ENCODE measurements at places on chromosomes 6 and 20.

DNA sequence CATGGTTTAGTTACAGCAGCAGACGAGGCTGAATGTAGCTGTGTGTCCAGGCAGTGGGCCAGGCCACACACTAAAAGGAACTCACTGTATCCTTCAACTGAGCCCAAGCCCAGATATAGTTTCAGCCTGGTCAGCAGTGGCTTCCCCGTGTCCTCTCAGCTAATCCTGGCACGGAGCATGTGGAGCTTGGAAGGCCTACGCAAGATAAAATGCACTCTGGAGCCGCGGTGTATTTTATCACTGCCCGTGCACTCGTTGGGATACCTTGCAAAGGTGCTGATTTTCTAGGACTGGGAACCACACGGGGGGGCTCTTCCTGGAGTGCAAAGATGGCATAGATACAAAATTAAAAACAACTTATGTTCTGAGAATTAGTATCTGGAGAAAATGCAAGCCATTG lies 48.4 kb upstream of the IYD start:
- no peak for DNase-seq

- DNase-seq = no peak
Observed at GRCh38 chr20:32986331-32986966, 17.8 kb downstream of the SUN5 start.

DNA sequence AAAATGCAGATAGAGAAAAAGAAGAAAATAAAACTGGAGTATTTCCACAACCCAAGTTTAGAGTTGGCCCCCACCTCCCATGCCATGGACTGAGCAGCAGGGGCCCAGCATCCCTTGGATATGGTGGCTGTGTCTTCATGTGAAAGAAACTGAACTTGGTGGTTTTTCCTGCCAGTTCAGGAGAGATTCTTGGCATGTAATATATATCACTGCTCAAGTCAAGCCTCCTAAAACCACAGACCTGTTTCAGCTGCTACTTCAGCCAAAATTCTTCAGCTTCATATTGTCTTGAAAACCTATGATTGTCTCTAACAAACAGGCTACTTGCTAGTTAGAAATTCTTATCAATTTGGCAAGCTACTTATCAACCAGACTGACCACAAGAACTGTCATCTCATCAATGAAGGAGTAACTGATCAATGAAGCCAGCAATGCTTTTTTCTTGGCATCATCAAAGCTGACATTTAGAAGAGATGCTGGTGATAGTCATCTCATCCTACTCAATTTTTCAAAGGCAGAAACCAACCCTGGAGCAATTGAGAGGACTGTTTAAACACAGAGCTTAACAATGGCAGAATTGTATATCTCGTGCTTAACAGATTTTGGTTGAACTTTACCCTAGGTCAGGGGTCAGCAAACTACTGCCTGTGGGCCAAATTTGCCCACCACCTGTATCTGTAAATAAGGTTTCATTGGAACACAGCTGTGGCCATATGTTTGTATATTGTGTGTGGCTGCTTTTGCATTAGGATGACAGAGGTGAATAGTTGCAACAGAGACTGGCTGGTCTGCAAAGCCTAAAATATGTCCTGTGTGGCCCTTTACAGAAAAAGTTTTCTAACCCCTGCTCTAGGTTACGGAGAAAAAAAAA lies 10.4 kb upstream of the NOL7 start:
- no peak for DNase-seq

GRCh38 chr6:4802312-4802935 lies 26.2 kb downstream of the CDYL start:
- DNase-seq = no peak

GRCh38 chr6:14591998-14592397 lies 474.4 kb downstream of the CD83 start:
- no peak for DNase-seq

DNA sequence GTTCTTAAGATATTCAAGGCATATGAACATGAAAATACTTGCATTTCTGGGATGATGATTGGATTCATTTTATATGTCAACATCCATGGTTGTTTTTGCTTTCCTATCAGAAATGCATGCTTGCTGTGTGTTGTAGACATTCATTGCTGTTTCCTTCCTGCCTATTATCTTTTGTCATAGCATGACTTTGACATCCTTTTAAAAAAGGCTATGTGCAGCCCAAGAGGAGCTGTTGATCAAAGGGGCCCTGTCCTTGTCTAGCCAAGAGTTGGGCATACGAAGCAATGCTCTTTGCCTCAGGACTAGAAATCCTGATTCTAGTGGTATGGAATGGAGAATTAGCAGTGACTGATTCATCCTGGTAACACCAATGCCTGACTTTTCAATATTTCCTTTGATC lies 143.1 kb downstream of the RNF144B start:
- DNase-seq = no peak

- DNase-seq = no peak
Observed at GRCh38 chr6:132513831-132514545, 1.1 kb upstream of the STX7 start.

- no peak for DNase-seq
Observed at GRCh38 chr6:145022199-145022796, 713.0 kb downstream of the EPM2A start.
